Stimulated activated CD4-positive, alpha-beta T cell treated with anti-CD3 and anti-CD28 coated beads, Interleukin-1b, Interleukin-23, amount 100 ng/mL, for 24 hours (primary cell): ENCODE measurements at places on chromosomes 2 and 18.

DNA sequence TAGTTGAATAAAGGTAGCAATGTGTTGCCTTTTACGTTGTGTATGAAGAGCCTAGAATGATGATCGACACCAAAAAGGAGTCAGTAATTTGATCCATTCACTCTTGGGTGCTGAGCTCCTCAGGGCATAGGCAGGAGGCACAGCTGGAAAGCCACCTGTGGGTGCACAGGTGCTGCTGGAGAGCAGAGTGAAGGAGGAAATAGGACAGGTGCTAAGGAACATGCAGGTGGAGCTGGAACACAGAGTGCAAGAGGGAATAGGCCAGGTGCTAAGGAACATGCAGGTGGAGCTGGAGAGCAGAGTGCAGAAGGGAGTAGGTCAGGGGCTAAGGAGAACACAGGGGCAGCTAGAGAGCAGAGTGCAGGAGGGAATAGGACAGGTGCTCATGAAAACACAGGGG is 86.1 kb downstream of the SH3YL1 start:
- no peak for DNase-seq

DNA sequence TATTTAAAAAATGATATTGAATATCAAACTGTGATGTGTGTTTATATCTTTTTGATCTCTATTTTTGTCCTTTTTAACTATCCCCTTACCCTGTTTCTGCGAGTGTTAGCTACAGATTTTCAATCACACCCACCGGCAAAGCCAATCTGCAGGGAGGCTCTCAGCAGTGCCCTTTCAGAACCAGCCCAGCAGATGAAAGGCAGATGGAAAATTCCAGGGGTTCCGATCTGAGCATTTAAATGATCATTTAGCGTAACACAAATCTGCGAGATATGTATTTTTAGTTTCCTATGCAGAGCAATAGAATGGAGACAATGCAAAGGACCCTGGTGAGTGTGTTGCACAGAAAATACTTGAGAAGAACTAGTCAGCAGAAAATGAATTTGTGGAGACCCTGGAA is 2170.5 kb upstream of the PIK3C3 start:
- no peak for DNase-seq

DNA sequence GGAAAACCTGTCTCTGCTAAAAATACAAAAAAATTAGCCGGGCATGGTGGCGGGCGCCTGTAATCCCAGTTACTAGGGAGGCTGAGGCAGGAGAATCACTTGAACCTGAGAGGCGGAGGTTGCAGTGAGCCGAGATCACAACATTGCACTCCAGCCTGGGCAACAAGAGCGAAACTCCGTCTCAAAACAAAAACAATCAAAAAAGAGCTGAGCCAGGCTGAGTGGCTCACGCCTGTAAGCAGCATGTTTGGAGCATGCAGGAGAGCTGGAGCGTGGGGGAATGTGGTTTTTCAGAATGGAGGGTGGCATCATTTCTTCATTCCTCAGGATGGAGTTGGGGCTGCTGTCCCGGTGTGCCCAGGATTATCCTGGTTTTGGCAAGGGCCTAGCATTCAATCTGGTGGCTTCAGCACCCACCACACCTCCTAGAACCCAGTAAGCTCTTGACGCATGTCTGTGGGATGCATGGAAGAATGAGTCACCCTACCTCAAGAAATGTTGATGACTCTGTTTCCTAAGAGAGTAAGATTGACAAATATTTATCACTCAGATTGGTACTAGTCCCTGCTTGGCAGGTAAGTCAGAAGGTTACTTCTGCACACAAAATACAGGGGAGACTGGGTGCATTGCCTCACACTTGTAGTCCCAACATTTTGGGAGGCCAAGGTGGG is 90.2 kb upstream of the ODC1 start:
- no peak for DNase-seq

- no peak for DNase-seq
Measured at GRCh38 chr2:159214325-159214865, 72.1 kb downstream of the WDSUB1 start.
